Smooth muscle cell of the brain vasculature (primary cell): ENCODE measurements at places on chromosomes 1 and 21.

DNA sequence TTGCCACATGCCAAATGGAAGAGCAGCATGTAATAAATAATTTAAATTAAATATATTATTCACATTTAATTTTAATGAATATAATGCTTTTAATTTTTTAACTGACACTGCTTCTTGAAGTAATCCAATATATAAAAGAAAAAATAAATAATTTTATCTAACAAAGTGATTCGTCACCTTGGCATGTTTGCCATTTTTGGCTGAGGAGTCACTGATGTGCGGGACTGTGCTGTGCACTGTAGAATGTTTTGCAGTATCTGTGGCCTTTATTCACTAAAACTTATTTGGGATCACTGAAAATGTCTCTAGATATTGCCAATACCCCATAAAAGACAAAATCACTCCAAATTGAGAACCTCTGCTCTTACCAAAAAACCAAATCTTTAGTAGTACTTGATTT is 807.8 kb downstream of the BRINP3 start:
- DNase-seq, result no peak

DNA sequence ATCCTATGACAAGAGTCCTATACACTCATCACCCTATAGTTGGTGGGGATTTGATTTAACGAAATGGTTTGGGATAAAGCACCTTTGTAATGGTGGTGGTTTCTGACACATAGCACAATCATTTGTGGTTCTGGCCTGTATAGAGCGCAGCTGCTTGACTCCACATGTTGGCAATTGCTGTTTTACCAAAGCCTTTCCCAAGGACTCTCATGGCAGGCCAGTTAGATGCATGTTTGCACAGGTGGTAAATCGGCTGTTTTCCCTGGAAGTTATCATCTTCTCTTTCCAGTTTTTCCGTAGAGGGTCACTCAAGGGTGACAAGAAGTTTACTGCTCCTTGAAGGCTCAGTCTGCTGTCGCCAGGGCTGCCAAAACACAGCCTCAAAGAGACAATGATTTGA is 17.1 kb upstream of the XPR1 start:
- no peak for DNase-seq

- DNase-seq, result no peak
Measured at GRCh38 chr1:58572690-58573089, 4.4 kb downstream of the TACSTD2 start.

DNA sequence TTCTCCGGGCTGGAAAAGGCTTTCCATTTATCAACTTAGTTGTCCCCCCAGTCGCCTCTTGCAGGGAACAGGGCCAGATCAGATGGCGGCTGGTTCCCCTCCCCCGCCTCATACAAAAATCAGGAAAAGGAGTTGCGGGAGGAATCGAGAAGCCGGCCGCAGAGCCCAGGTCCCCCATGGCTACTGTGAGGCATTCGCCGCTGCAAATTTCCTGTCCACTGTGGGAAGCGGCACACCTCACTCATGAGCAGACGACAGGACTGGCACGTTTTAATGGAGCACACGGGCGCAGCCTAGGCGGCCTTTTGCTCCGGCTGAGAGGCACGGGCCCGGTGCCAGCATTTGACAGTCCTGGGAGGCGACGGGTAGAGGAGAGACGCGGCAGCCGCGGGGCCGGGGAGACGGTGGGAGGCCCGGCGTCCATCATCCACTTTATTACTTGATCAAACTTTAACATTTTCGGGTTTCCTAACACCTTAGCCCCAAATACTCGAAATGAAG is 1.1 kb downstream of the GNG4 start:
- no peak for DNase-seq

- DNase-seq, result no peak
Measured at GRCh38 chr1:37053173-37053572, 18.9 kb upstream of the GRIK3 start.

DNA sequence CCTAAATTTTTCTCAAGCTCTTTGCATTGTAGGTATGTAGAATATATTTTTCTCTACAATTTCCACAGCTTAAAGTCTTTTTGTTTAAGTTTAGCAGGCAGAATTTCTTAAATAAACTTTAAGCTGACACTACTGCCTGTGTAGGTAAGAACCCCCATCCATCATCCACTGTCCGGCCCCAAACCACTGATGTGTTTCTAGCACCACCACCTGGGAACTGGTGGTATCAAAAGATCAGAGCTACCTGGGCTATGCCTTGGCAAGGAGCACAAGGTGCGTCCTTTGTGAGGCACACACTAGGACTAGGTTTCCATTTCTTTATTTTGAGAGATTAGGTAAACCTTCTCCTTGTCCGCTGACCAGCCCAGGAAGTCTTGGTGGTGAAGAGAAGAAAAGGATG is 10.5 kb upstream of the LELP1 start:
- DNase-seq, result no peak

DNA sequence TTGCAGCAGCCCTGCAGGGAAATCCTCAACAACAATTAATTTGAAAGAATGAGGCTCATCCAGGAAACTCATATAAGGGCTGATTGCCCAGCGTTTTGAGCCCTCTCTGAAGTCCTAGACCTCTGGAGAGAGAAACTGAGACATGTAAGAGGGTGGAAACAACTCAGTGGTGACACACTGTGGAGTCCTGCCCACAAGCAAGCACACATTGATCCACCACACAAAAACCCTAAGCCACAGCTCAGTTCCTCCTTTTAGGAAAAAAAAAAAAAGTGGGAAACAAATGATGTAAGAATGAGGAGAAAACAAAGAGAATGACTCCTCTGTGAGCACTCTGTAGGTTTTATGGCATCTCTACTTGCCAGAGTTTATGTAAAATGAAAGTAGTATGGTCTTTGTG is 22.9 kb upstream of the PLA2G5 start:
- no peak for DNase-seq

DNA sequence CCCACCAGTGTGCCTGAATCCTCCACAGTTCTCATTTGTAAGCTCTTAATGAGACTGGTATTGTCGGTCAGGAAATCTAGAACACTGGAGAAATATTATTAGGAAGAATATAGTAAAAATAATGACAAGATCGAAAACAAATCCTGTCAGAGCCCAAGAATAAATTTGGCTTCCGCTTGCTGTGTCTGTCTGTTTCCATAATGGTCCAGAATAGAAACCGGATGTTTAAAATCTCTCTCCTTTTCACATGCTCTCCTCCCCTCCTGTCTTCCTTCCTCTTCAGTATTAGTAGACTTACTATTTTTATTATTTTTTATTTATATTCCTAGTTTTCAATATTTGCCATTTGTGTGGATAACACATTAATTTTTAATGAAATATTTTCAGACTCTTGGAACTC is 187.7 kb downstream of the SDCCAG8 start:
- DNase-seq, result no peak

- no peak for DNase-seq
Measured at GRCh38 chr1:184890539-184890973, 83.8 kb downstream of the NIBAN1 start.

- DNase-seq, result no peak
Measured at GRCh38 chr1:17957588-17958267, 149.9 kb upstream of the IGSF21 start.

- no peak for DNase-seq
Measured at GRCh38 chr1:55146781-55147180, 68.4 kb downstream of the USP24 start.
